Fibroblast of villous mesenchyme (primary cell): ENCODE measurements at places on chromosomes 5 and 9. TPM values are rescaled to one million over a fixed set of nuclear protein-coding genes. Genes with fewer than 3 reads are reported as not detected.

- peak; percentile 99 for DNase-seq
Measured at GRCh38 chr5:91311697-91312501, 71.2 kb downstream of the ARRDC3 start.

DNA sequence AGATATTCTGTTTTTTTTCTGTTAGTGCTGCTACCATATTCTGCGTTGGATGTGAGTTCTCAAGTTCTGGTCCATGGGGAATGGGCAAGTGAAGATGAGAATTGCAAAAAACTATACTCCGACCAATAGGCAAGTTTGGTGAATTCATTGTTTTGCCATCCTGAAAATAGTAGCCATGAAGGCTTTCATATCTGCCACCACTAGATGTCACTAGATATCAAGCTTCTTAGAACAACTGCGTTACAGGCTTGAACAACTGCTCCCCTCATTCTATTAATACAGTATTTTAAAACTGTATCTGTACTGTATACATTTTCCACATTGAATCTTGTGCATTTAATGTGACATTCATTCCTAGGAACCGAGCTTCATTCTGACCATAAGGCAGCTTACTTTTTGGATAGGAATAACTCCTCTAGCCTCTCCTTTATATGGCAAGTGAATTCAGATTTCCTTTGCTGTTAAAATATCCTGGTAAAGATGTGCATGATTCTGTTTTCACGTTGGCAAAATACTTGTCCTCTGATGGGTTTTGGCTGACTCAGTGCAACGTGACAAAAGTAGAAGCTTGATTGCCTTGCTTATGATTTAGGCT is 163.6 kb downstream of the SREK1 start:
- peak; percentile 66 for DNase-seq

DNA sequence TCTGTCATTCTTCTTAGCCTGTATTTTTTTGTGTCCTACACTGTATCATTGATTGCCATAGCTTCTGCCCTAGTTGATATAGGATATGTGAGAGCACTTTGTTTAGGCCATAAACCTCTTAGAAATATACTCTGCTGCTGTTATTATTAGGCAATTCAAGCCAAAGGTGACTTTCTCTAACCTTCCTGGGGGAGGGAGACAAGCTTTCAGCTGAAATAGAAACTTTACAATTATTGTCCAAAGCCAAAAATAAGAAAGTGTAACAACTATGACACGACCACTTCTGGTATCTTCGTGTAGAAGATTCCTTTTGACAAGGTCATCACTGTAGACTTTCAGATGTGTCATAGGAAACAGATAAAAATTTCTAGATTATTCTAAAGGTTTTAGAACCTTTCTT is 12.2 kb upstream of the CSNK1A1 start:
- peak; percentile 65 for DNase-seq

GRCh38 chr5:56088967-56089829 is 94.4 kb upstream of the IL6ST start:
- peak; percentile 73 for DNase-seq

- peak; percentile 64 for DNase-seq
Measured at GRCh38 chr9:136328622-136329041, 1.3 kb downstream of the GPSM1 start.

- DNase-seq = peak; percentile 3
Measured at GRCh38 chr9:8477450-8477849, 677.9 kb upstream of the DMAC1 start.

DNA sequence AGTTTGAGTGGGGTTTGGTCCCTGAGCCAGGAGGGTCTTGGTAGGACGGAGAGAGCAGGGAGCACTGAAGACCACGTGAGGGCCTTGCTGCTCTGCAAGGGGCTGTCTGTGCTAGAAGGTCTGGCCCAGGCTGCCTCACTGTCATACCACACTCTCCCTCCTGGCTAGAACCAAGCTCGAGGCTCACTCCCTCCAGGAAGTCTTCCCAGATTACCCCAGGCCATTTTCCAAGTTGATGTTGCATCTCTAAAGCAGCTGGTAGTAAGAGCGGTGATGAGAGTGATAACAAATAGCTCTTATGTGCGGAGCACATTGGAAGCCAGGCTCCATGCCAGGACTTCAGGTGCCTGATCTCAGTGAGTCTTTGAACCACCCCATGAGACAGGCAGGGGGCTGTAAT is 6.6 kb downstream of the MYMK start:
- DNase-seq = no peak

DNA sequence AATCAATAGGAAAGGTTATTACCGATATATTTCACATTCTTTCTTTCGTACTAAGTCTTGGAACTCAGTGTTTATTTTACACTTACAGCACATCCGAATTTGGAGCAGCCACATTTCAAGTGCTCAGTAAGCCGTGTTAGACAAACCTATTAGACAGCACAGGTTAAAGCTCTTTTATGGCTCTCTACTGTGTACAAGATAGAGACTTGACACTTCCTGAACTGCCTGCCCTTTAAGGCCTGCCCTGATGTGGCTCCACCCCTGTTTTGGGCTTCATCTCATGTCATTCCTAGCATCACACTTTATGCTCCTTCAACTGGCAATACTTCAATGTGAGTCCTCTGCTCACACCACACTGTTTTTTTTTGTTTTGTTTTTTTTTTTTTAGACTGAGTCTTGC is 23.5 kb upstream of the SUSD1 start:
- no peak for DNase-seq

GRCh38 chr9:128392302-128393144 is 21.3 kb downstream of the URM1 start:
- DNase-seq = no peak

The TAF11L10 gene
- not detected in 2 replicates for total RNA-seq

The BASP1 gene
- total RNA-seq = 126 and 127 TPM in 2 replicates

The C5orf63 gene
- 1.3 and 1.6 TPM in 2 replicates for total RNA-seq

The C9 gene
- under 0.01 TPM in 1 of 2 replicates, not detected in the other for total RNA-seq

The SMIM27 gene
- 1.7 and 2.6 TPM in 2 replicates for total RNA-seq
